RKO (cell line): ENCODE measurements at places on chromosomes 6 and 20.

- no peak for DNase-seq
These were observed 69.9 kb upstream of the DOK5 start for GRCh38 chr20:54405540-54405939.

DNA sequence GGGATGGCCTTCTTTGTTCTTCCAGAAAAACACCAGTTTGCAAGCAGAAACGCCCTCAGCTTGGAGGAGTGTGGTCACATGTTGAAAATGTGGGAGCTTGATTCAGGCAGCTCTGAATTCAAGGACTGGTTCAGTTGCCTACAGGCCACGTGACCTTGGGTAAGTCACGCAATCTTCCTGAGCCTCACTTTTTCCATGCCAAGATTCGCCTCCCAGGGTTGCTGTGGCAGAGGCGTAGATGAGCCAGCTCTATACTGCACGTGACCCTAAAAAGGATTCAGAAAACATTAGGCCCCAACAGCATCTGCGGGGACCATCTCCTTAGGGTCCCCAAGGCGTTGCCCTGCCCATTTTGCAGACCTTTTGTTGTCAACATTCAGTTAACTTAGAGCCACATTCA, 112.0 kb upstream of the SNX9 start:
- no peak for DNase-seq

GRCh38 chr6:88814909-88815308, 148.5 kb downstream of the RNGTT start:
- DNase-seq: no peak

DNA sequence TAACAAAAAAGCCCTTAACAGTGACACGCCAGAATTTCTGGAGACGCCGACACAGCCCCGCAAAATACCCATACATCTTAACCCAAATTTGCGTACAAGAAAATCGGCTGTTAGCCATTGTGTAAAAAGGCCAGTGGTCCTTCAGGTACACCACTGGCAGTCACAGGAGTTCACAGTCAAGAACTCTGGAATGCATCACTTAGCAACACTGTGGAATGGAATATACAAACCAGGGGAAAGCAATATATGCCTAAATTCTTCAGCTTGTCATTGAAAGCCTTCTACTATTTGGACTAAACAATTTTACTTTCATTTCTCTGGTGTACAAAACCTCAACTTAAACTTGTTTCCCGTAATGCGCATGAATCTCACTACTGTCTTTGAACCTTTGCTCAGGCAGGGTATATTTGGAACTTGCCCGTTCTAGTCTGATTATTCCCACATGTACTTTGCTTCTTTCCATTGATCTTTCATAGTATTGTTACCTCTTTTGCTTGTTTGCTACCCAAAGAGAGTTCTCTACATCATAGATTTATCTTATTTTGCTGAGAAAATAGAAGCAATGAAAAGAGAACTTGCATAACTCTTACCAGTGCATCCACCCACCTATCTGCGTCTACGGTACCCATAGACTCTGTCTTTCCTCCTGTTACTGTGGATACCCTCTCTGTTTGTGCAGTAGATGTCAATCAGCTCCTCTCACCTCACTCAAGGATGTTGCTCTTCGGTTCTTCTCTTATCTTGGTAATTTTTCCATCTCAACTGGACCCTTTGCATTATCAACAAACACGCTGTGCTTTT, at the start of gene ARMH2:
Gene ARMH2, minus strand, starts transcription at position 178 of the 801 bp plus-strand sequence. Its CDS starts 60 bp downstream, at position 118.
- no peak for DNase-seq

- no peak for DNase-seq
These were observed 7.2 kb upstream of the IPCEF1 start for GRCh38 chr6:154363821-154364220.

DNA sequence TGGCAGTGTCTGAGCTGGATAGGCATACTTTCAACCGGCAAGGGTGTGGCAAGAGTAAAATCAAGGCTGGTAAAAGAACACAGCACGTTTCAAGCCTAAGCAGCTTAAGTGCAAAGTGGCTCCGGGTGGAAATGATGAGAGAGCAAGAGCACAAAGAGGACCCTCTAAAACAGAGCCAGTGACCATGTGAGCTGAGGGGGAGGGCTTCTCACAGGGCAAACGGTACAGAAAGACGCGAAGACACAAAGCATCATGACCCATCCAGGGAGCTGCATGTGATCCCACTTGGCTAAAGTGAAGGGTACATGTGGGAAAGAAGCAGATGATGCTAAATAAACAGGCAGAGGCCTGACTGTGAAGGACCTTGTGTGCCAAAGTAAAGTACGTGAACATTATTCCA, 25.7 kb downstream of the FKBP5 start:
- no peak for DNase-seq

DNA sequence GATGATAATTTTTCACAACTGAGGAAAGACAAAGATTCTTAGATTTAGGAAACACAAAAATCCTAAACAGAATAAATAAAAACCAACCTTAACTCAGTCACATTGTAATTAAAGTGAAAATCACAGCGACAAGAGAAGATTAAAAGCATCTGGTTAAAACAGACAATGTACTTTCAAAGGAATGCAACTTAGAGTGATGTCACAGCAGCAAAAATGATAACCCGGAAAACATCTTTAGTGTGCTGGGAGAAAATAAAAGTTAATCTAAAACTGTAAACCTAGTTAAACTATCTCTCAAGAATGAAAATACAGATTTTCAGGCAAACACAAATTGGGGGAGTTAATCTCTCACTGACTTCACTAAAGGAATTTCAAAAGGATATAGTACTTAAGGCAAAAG, 76.8 kb upstream of the OGFRL1 start:
- DNase-seq: no peak

DNA sequence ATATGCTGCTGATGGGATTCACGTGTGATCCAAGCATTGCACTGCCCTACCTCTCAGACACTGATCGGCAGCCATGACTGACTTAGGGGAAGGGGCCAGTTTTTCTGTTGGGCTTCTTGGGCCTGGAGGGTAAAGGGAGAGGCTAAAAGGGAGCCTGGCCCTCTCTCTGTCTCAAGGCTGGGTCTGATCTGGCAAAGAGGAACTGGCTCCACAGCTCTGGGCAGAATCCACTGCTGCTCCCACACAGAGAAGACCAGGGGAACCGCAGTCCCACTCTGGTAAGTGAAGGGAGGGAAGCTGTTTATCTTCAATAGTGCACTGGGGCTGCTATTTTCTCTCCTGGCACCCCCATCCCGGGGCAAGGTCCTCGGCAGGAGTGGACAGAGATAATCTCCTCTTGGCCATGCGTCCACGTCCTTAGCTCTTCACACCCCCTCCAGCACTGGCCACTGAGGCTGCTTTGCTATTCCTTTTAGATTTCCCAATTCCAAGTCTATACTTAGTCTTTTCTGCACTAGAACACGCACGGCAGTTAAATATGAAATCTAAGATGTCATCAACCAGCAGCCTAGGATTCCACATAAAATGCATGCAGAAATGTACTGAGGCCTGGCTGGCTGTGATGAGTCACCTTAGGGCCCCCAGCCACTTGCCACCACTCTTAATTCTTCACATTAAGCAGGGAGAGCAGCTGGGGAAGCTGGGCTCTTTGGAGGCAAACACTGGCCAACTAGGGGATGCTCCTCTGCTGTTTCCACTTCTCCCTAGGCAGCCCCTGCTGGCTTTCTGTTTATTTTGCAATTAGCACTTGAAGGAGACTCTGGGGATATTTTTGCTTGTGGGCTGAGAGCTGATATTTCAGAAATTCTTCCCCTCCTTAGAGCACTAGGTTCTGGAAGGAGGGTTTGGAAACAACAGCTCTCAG, 87.8 kb upstream of the ARMC2 start:
- DNase-seq: no peak

DNA sequence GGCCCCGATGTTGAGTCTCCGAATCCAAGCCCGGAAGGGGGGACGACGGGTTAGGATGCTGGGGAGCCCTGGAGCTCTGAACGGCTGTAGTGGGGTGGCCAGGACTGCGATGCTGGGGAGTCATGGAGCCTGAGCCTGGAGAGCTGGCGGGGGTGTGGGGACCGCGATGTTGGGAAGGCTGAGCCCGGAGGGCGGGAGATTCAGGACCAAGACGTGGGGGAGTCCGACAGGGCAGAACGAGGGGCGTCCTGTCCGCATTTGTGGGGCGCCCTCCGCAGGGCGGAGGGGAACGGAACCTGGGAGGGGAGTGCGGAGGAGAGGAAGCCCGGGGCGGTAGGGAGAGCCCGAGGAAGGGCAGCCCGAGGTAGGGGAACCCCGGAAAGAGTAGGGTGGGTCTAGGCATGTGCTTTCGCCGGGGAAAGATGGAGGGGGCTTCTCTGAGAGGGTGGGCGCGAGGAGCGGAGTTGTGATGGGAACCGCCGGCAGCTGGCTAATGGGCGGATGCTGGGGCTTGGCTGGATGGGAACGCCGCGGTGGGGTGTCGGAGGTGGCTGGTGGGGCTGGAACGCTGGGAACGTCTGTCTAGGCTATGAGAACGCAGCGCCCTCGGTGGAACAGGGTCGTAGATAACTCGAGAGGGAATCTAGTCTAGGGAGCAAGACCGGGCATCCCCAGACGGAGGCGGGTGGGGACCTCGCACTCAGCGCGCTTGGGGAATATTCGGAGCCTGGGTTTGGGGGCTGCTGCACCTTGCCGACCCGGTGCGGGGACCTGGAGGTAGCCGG, 684 bp downstream of the PAQR8 start:
- DNase-seq: peak; percentile 52

DNA sequence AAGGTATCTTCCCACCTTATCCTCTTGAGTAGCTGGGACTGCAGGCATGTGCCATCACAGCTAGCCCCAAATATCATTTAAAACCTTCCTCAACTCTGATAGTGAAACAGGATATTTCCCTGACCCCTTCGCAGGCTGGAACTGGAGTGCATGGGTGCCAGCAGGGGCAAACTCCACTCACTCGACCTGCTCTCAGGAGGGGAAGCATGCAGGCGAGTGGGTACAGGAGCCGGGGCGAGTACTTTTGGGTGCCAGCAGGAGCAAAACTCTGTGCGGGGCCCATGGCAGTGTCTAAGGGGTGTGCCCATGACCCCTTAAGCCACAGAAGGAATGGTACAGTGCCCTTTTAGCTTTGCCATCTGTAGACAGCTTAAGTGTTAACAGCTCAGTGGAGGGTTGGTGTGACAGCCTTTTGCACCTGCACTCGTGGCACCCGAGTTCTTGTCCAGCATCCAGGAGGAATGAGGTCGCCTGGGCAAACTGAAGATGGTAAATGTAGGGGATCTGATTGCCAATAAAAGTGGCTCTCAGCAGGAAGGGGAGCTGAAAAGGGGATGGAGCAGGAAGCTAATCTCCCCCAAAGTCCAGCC, 155.1 kb downstream of the CDK19 start:
- DNase-seq: no peak

GRCh38 chr20:23315099-23315498, 35.5 kb upstream of the NXT1 start:
- no peak for DNase-seq

DNA sequence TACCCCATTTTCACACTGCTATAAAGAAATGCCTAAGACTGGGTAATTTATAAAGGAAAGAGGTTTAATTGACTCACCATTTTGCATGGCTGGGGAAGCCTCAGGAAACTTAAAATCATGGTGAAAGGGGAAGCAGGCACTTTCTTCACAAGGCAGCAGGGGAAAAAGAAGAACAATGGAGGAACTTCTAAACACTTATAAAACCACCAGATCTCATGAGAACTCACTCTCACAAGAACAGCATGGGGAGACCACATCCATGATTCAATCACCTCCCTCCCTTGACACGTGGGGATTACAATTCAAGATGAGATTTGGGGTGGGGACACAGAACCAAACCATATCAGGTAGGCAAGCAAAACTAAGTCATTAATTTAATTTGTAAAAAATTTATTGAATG, 343.2 kb downstream of the FRK start:
- DNase-seq: no peak

DNA sequence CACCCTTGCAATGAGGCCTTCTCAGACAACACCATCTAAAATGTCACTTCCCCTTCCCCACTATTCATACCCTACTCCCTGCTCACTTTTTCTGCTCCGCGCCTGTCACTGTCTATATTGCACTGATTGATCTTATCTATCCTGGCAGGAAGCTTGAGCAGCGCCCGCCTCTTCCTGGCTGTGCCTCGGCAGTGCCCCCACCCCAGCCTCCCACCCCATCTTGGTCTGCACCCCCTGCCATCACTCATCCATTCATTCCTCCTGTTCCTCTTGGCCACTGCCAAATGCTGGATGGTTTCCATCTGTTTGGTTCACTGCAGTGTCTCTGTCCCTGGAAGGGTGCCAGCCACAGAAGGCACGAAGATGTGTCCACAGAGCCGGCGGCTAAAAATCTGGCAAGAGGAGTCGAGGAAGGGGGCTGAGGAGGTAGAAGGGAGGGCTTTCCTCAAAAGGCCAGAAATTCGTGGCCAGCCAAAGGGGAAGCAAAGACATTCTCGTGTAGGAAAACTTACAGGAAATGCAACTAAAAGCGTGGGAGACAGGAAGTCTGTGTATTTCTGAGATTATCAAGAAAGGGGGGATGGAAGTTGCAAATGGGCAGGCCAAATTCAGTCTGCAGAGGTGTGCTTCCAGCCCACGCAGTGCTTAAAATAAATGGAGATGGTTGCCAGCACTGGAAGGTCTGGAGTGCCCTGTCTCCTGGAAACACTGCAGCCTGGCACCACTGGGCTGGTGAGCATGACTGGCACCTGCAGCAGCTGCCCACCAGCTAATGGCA, 27.6 kb downstream of the SYNJ2 start:
- DNase-seq: no peak

DNA sequence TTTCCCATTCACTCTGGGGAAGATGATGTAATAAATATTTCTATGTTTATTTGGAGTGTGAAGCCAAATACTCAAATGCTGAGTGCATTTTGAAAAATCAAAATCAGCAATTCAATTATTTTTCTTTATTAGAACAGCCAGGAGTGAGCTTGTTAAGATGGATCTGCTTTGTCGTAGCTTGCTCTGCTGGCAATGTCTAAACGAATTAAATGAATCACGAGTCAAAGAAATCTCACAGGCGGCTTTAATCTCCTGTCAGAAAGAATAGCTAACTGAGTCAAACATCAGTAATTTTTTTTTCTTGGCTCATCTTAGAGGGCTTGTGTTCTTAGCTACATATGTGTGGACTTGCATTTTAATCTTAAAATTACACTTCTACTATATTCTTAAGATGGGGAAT, 100.2 kb upstream of the HMGN3 start:
- no peak for DNase-seq

GRCh38 chr6:4803343-4803744, 27.1 kb downstream of the CDYL start:
- no peak for DNase-seq
